Stimulated activated CD4-positive, alpha-beta T cell treated with anti-CD3 and anti-CD28 coated beads, Interleukin-15, amount 100 ng/mL, for 48 hours (primary cell): ENCODE measurements at places on chromosomes 11 and 22.

DNA sequence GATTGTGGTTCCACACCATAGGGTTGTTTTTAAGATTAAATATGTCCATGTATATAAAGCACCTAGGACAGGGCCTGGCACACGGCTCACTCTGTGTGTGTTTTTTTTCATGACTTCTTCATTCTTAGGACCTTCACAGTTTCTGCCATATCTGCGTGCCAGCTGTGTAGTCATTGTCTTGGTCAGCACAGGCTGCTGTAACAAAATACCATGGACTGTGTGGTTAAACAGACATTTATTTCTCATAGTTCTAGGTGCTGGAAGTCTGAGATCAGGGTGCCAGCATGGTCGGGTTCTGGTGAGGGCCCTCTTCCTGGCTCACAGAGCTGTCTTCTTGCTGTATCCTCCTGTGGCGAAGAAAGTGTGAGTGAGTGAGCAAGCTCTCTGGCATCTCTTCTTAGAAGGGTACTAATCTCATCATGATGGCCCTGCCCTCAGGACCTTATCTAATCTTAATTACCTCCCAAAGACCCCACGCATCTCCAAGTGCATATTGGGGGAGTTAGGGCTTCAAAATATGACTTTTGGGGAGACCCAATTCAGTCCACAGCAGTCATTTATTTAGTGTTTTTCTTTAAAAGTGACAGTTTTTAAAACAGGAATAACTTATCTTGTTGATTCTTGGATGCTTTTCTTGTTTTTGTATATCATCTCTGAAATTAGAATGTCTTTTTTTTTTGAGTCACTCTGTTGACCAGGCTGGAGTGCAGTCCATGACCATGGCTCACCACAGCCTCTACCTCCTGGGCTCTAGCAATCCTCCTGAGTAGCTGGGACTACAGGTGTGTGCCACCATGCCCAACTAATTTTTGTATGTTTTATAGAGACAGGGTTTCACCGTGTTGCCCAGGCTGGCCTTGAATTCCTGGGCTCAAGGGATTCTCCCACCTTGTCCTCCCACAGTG lies 70.9 kb downstream of the ZNRF3 start:
- DNase-seq: no peak

DNA sequence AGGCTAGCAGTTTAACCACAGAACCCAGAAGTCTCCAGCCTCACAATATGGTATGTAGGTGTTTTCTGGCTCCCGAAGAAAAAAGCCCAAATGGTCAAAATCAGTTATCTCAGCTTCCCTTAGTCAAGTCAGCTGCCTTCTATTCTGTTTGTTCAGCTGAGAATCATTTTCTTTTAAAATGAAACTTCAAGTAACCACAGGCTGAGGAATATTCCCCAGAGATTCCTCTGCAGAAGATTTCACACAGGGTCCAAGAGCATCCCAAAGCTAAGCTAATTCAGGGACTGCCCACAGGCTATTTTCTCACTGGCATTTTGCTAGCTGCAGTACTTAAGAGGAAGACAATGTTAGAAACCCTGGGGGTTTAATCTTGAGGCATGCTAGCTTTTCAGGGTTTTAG lies 977.0 kb upstream of the CHORDC1 start:
- DNase-seq: no peak

GRCh38 chr11:126394036-126394435 lies 38.5 kb downstream of the ST3GAL4 start:
- DNase-seq: no peak

GRCh38 chr11:71238941-71239340 lies 13.4 kb downstream of the SHANK2 start:
- DNase-seq: no peak

DNA sequence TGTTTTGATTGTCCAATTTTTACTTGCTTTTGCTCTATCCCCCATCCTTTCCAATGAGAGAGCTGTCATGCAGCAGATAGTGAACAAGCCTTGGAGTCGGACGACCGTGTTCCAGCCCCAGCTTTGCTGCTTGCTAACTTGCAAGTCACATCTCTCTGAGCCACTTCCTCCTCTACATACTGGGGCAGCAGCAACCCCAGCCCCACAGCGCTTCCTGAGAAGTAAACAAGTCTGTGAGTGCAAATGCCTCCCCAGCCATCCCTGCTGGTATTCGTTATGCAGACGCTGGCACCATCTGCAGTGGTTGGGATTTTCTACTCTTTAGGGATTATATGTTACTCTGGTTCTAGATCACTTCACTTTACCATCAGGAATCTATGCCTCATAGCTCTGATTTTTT lies 35.0 kb downstream of the TPBGL start:
- DNase-seq: peak; percentile 23

DNA sequence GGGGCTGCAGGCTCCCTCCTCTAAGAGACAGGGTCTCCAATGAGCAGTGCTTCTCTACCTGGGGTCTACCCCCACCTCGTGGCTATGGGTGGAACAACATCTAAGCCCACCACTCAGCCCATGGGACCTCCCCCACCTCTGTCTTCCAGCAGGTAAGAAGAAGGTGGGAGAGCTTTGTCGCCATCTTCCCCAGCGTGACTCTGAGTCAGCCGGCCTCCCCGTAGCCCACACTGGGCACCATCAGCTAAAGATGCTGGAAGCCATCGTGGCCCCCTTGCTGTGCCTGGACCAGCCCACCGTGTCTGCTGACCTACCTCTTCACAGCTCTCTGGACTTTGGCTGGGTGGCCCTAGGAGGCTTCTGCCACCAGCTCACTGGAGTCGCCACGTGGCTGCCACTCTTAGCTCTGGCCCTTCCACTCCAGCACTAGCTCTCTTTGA lies 944 bp downstream of the C11orf86 start:
- peak; percentile 30 for DNase-seq

DNA sequence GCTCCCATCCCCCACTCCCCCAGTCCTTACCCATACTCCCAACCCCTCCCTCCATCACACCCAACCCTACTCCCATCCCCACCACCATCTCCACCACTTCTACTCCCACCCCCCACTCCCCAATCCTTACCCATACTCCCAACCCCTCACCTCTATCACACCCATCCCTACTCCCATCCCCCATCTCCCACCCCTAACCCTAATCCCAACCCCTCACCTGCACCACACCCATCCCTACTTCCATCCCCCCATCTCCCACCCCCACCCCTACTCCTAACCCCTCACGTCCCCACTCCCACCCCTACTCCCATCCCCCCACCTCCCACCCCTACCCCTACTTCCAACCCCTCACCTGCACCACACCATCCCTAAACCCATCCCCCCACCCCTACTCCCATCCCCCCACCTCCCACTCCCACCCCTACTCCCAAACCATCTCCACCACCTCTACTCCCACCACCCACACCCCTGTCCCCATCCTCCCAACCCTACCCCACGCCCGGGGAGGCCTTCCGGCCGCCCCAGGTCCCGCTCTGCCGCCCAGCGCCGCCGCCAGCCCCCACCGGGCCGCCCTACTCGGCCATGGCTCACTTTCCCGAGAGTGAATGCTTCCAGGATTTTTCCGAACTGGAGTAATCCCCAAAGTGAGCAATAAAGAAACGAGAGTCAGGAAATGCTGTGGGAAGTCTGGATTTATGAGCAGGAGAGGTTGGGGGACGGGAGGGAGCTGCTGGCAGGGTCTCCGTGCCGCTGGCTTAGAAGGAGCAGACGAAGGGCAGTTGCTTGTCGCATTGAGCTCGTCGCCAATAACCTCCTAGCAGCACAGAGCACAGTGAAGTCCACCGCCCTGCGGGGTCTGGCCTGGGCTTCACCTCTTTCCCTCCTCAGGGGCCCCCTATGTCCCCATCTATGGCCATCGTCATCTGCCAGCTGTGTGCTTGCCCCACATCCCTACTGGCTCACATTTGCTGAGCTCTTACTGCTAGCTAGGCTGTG lies 4.6 kb downstream of the PRG3 start:
- no peak for DNase-seq

GRCh38 chr11:109443052-109443451 lies 21.1 kb downstream of the C11orf87 start:
- DNase-seq: no peak

DNA sequence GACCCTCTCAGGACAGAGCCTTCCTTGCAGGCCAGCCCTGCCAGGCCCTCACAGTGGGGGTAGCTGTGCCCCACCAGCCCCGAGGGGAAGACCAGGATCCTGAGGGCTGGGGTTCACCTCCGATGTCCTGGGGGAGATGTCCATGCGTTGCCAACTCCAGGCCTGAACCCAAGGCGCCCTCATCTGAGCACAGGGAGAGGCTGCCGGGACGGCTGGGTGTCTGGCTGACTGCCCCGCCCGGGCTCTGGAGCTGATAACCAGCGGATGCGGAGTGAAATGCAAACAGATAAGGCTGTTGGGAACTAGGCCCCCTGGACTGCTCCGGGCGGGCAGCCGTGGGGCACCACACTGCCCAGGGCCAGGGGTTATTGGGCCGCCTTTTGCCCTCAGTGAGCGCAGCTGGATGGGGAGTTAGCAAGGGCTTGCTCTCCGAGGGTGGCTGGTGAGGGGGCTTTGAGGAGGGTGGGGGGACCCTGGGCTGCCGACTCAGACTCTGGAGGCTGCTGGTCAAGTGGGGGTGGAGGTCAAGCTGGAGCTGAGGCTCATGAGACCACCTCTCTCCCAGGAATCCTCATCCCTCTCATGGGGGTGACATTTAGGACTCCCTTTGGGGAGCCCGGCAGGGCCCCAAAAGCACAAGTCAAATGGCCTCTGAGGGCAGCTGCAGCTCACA lies 5.6 kb upstream of the MUC6 start:
- no peak for DNase-seq

GRCh38 chr11:119520400-119520799 lies 97.4 kb upstream of the THY1 start:
- DNase-seq: no peak

GRCh38 chr11:42225664-42226063 lies 766.2 kb upstream of the LRRC4C start:
- no peak for DNase-seq

GRCh38 chr11:118488480-118489109 lies 38.7 kb upstream of the TTC36 start:
- peak; percentile 35 for DNase-seq

- no peak for DNase-seq
Measured at GRCh38 chr11:69343401-69344321, 49.7 kb downstream of the MYEOV start.

- DNase-seq: no peak
Measured at GRCh38 chr22:48152164-48152775, 1389.8 kb downstream of the TBC1D22A start.
